Activated CD4-positive, alpha-beta memory T cell treated with anti-CD3 and anti-CD28 coated beads, Interleukin-2, amount 10 ng/mL, durations not matched to agents 7 days and 5 days (primary cell): ENCODE measurements at places on chromosomes 16 and 17.
A peak's percentile ranks its signal among the peaks of the same experiment; 100 is the strongest.

DNA sequence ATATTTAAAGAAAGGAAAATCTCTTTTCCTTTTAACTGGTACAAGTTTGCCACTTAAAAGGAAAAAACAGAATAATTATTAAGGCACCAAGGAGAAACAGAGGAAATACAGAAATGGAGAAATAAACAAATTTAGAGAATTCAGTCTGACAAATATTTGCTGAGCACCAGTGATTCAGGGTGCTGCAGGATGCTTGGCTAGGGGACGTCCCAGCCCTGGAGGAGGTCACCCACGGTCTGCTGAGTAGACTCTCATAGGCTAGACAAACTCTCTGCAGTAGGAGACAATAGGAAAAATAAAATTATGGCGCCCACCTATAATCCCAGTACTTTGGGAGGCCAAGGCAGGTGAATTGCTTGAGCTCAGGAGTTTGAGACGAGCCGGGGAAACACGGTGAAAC is 15.9 kb downstream of the C1QTNF1 start:
- DNase-seq = no peak

DNA sequence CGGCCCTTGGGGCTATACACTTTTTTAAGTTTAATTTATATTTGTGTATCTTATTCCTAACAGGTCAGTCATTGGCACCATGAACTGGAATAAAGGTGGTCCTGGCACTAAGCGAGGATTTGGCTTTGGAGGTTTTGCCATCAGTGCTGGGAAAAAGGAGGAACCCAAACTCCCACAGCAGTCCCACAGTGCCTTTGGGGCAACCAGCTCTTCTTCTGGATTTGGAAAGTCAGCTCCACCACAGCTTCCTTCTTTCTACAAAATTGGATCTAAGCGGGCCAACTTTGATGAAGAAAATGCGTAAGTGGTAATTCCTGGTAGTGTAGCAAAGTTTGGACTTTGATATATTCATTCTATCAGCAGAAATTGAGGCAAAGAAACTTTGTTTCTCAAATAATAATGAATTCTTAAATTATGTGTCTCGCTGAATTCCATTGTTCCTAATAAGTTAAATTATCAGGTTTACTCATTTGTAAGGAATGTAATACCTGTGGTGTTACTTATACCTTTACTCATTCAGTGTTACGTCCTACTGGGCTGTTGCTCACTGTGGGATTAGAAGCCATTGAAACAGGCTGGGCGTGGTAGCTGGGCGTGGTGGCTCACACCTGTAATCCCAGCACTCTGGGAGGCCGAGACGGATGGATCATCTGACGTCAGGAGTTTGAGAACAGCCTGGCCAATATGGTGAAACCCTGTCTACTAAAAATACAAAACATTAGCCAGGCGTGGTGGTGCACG is 13.2 kb downstream of the DDX42 start:
- DNase-seq = no peak

GRCh38 chr16:66272461-66272860 is 94.0 kb upstream of the CDH5 start:
- peak; percentile 9 for DNase-seq

DNA sequence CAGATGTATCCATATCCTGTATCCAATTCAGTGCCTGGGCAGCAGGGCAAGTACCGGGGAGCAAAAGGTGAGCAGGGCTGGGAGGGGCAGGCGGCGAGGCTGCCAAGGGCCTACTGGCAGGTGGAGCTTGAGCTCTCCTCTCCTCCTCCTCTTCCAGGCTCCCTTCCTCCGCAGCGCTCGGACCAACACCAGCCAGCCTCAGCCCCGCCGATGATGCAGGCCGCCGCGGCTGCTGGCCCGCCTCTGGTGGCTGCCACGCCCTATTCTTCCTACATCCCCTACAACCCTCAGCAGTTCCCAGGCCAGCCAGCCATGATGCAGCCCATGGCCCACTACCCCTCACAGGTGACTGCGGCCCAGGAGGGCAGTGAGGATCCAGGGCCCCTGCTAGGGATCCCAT is 11.6 kb downstream of the ATXN2L start:
- DNase-seq = no peak

- DNase-seq = no peak
Observed at GRCh38 chr17:80376531-80376930, 38.4 kb upstream of the ENDOV start.

DNA sequence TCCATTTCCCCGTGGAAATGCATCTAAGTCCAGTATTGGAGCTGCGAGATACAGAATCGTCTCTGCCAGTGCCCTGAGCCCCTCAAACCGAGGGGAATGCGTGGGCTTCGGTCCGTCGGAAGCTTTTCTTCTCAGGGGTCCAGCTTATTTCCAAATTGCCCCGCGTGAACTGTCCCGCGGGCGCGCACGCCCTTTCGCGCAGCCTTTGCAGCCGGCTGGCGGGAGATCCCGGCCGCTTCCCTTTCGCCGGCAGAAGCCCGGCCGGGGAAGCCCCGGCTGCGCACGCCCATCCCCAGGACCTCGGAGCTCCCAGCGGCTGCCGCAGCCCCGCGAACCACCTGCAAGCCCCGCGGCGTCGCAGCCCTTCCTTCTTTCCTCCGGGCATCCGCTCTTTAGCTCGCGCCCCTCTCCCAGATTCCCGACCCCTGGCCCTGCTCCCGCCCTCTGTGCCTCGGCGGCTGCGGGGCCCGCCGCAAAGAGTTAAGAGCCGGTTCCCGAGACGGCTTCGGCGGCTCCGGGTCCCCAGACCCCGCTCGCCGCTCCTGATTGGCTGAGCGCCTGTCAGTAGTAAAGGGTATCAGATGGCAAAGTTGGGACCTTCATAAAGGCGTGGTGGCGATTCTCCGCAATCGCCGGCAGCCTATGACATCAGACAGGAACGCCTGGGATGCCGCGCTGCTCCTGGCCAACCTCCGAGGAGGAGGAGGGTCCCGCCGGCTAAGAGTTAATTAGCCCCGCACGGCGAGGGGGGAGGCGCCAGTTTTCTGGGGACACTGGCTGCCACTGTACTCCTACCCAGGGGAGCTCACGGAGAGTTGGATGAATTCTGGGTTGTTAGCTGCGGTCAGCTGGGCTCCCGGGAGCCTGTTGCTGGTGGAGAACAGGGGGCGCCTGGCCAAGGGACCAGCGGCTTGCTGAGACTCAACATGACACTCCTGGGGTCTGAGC is at the start of gene MYOCD:
Gene MYOCD, plus strand, starts transcription at position 628 of the 948 bp plus-strand sequence. Its CDS starts 299 bp downstream, at position 927.
- DNase-seq = no peak

- peak; percentile 66 for DNase-seq
Observed at GRCh38 chr16:1543085-1543896, 9.8 kb downstream of the TMEM204 start.

GRCh38 chr16:14562691-14563491 is 67.2 kb downstream of the PARN start:
- no peak for DNase-seq

DNA sequence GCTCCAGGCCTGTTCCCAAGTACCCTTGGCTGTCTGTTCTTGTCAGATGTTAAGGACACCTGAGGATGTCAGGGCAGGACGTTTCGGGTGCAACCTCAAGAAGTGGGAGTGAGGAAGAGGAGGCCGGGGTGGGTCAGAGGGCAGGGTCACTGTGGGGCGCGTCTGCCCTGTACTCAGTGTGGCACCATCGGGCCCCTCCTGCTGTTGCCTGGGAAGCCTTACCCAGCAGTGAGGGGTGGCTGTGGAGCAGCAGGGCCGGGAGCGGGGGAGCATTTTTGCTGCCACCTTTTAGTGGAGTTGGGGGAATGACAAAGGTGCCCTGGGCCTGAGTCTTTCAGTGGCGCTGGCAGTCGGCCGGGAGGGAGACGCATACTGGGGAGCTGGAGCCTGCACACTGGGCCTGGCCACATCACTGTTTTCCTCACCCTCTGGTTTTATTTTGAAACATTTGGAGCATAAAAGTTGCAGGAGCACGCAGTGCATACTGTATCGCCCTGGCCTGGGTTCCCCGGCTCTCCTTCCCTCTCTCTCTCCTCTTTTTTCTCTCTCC is 11.1 kb upstream of the FLYWCH1 start:
- DNase-seq = no peak

DNA sequence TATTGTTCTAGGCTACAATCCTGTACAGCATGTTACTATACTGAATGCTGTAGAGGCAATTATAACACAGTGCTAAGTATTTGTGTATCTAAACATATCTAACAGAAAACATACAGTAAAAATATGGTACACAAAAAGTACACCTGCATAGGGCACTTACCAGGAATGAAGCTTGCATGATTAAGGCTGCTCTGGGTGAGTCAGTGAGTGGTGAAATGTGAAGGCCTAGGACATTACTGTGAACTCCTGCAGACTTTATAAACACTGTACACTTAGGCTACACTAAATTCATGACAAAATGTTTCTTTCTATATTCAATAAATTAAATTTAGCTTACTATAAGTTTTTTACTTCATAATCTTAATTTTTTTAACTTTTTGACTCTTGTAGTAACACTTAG is 37.1 kb downstream of the AMFR start:
- DNase-seq = no peak

GRCh38 chr17:81578561-81579225 is 26.5 kb upstream of the FAAP100 start:
- DNase-seq = no peak

GRCh38 chr16:79132701-79133100 is 467.8 kb downstream of the MAF start:
- DNase-seq = no peak

DNA sequence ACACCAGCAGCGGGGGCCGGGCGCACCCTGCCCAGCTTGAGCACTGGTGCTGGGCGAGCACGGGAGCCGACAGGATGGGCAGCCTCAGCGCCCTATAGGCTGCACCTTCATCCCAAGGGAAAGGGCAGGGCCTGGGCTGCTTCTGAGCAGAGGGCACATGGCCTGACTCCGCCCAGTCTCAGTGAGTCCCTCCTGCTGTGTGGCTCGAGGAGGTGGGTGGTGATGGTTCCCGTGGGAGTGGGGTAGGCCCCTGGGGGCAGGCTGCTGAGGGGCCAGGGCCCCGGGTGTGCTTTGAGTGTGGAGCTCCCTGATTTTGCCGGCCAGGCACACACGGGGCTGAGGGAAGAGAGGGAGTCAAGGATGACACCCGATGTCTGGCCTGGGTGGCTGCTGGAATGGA is 37.9 kb downstream of the TSC2 start:
- no peak for DNase-seq

- DNase-seq = no peak
Observed at GRCh38 chr17:66357037-66357436, 54.6 kb downstream of the PRKCA start.

GRCh38 chr16:57656342-57656955 is 11.7 kb upstream of the ADGRG3 start:
- no peak for DNase-seq

DNA sequence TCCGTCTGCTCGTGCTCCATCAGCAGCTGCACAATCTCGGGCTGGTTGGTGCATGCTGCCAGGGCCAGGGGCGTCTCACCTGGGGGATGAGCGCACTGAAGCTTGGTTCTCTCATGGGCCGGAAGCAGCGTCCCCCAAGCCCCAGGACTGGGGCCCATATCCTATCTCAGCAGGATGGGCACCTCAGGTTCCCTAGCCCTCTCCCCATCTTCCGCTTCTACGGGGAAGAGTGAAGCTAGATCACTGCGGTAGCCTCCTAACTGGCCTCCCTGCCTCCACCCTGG is 24.8 kb downstream of the TRPV3 start:
- no peak for DNase-seq

GRCh38 chr17:72287586-72287985 is 166.8 kb downstream of the SOX9 start:
- no peak for DNase-seq

DNA sequence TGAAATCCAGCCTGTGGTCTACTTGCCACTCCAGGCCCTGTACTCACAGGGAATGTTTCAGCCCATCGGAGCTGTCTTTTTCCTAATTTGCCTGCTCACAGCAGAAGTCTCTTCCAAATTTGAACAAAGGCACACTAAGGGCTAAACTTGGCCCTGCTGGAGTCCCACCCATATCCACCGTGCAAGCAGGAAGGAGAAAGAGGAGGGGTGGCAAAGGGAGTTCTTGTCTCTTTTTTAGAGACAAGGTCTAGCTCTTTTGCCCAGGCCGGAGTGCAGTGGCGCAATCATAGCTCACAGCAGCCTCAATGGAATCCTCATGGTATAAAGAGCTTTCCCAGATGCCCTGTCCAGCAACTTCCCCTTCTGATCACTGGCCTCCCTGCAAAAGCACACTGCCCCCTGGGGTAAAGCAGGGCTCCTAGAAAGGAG is 2.7 kb upstream of the PRM1 start:
- DNase-seq = no peak

DNA sequence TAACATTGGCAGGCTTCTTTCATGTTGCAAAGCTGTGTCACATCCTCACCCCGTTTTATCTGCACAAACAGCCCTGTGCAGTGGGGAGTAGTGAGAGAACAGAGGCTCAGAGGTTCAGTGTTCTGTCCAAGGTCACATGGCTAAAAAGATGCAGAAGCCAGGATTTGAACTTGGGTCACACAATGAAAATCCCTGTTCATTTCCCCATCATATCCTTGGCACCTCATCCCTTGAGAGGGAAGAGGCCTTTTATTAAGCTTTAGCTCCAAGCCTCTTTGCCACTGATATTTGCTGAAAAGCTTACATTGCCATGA is 106.6 kb downstream of the AMFR start:
- DNase-seq = no peak

GRCh38 chr17:63503341-63503705 is 19.8 kb upstream of the KCNH6 start:
- DNase-seq = no peak

- DNase-seq = no peak
Observed at GRCh38 chr17:8793649-8794048, 5.5 kb downstream of the MFSD6L start.

DNA sequence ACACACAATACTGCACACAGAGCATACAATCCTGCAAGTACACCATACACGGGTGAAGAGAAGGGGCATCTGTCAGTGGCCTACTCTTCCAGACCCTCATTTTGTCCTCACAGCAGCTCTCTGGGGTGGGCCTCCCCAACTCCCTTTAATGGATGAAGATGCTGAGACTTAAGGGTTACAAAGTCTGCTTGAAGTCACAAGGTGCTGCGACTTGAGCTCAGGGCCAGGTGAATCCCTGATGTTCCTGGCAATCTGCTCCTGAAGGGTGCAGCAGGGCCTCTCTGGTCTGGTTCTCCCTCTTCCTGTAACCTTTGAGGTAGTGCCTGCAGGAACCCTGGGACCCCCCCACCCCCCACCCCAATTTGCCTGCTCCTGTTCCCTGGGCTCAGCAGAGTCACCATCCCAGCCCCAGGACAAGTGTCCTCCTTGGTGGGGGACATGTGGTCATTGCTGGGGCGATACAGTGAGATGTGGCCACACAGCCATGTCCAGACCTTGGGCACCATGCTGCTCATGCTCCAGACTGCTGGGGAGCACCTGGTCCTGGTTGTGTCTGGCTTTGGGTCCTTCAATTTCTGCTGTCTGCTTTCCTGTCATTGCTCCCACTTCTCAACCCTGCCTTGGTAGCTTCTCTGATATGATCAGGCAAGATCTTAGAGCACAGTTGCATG is 107.5 kb downstream of the METRNL start:
- DNase-seq = peak; percentile 4

DNA sequence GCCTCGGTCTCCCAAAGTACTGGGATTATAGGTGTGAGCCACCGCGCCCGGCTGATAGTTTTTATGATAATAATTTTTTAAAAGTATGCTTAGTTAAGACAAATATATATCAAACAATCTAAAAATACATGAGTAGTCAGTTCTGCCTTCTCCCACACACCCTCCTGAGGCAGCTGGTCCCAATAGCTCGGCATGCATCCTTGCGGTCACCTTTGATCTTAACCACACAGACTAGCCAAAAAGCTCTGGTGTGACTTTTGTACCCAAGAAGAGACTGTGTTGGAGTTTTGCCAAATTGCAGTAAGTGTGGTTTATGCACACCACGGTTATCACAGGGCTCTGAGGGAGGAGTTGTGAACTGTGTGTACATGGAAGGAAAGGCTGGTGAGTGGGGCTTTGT is 25.6 kb downstream of the ATP6V0A1 start:
- DNase-seq = peak; percentile 81

GRCh38 chr17:1562176-1562643 is 382 bp downstream of the PITPNA start:
- peak; percentile 44 for DNase-seq
